HS-27A (cell line): ENCODE measurements at places on chromosomes 16 and 17.

GRCh38 chr16:74202009-74202408, 94.6 kb upstream of the PSMD7 start:
- no peak for DNase-seq

GRCh38 chr17:62140836-62141235, 75.8 kb upstream of the MED13 start:
- DNase-seq: no peak

DNA sequence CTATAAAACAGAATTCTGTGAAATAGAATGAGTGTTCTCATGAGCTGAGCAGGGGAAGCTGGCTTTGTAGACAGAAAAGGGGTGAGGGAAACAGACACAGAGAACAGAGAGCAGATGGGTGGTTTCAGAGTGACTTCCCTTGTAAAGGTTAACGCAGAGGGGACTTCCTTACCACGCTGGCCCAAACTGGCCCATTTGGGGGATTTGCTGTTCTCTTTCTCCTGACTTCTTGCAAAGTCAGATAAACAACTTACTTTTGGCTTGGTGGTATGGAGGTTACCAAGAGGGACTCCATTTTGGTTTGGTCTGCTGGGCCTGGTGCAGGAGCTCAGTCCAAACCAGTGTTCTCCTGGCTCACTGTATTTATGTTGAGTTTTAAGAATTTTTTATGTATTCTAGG, 48.4 kb downstream of the SEC14L1 start:
- DNase-seq: no peak

DNA sequence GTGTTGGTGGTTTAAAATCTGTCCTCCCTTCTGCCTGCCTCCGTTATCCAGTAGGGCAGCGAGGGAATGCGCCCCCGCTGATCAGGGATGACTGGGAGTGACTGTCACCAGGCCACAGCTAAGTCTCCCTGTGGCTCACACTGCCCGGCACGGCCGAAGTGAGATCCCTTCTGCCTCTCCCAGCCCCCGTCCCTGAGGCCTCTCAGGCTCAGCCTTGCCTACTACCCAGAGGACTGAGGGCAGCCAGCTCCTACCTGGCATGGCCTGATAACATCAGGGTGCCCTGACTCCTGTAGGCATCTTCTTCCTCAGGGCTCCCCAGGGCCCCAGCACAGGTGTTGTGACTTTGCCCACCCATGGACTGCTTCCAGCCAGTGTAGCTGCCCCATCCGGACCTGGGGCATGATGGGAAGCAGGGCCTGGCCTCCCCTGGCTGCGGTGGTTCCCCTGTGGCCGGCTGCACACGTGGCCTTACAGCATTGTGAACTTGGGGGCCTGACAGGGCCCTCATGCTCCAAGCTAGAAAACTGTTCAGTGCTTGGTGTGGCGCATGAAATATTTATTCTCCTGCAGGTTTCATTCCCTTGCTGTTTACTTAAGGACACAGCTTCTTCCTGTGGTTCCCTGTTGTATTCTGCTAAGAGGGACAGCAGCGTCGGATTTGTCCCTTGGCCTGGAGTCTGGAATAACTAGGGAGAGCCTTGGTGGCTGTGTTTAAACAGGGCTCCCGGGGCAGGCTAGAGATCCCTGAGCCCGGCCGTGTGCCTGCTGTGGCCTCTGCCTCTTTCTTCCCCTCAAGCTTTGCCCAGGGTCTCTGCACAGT, 30.0 kb downstream of the GINS2 start:
- no peak for DNase-seq
